ENCODE measurements at places on chromosomes 11 and 22.

DNA sequence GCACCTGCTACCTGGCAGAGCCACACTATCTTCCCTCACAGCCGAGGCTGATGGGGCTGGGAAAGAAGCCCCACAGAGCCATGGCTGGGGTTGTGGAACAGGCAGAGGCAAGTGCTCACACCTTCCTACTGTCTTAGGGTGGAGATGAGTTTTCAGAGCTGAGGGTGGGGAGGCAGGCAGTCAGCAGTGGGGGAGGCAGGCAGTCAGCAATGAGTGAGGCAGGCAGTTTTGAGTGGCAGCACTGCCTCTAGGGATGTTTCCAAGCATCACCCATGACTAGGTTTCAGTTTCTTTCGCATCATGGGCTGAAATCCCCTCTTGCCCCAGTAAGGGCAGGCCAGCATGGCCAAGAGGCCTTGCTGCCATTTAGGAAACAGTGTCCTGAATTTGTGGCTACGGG is 41.6 kb upstream of the NTM start:
- DNase-seq = no peak

GRCh38 chr11:95363164-95363563 is 132.2 kb upstream of the SESN3 start:
- no peak for DNase-seq

GRCh38 chr11:93192163-93192562 is 5.6 kb downstream of the SLC36A4 start:
- DNase-seq = no peak

DNA sequence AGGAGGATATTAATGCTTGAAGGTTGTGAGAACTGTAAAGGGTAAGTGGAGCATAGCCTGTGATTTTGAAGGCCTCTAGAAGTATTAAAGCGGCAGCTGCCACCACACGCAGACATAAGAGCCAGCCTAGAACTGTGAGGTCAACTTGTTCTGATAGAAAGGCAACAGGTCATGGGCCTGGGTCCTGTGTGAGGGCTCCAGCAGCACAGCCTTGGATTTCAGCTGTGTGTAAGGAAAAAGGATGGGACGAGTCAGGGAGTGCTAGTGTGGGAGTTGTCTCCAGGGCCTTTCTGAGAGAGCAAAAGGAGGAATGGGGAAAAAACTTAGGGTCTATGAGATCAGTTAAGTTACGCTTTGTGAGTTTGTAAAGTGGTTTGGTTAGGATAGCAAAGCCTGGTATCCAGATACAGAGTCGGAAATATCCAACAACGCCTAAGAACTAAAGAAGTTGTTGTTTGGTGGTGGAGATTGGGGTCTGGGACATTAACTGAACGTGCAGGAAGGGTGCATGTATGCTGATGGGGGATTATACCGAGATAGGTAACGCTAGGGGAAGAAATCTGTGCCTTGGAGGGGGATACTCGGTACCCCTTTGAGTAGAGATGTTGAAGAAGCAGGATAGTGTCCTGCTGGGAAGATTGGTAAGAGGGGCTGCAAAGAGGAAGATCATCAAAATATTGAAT is 17.4 kb upstream of the ANO1 start:
- DNase-seq = no peak

DNA sequence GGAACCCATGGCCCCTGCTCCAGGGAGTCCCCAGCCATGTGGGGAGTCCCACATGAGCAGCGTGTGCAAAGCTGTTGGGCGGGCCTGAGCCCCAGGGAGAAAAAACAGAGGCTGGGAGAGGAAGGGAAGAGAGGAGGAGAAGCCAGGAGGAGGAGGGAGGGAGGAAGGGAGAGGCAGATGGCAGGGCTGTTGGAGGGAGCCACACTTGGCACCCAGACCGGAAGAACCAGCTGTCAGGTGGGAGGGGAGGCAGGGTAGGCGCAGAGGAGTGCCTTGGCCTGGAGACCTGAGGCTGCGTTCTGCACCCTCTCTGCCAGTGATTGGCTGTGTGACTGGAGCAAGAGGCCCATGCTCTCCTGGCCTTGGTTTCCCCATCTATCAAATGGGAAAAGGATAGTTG is 6.7 kb downstream of the SYNGR1 start:
- DNase-seq = no peak

DNA sequence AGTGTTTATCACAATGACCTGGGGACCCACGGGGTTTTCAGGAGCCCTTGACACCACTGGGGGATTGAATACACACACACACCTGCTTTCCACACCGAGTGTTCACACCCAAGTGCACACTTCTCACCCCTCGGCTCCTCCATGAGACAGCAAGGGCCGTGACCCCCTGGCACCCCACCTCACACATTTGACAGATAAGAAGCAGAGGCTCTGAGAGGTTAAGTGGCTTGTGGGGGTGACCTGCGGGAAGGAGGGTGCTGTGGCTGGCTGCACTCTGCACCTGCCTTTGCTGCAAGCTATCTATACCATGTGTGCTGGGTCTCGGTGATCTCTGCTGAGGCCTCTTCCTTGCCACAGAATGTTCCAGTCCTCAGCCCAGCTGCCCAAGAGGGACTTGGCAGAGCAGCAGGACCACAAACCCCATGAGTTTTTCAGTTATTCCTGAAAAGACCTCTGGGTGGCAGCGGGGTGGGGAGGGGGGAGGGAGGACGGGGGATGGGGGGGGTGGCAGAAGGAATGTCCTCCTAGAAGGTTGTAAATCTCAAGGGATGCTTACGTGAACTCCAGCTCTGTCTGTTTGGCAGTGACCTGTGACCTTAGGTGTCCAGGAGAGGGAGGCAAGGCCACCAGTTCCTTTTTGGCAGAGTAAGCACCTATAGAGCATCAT is 47.9 kb upstream of the RFPL3 start:
- no peak for DNase-seq

DNA sequence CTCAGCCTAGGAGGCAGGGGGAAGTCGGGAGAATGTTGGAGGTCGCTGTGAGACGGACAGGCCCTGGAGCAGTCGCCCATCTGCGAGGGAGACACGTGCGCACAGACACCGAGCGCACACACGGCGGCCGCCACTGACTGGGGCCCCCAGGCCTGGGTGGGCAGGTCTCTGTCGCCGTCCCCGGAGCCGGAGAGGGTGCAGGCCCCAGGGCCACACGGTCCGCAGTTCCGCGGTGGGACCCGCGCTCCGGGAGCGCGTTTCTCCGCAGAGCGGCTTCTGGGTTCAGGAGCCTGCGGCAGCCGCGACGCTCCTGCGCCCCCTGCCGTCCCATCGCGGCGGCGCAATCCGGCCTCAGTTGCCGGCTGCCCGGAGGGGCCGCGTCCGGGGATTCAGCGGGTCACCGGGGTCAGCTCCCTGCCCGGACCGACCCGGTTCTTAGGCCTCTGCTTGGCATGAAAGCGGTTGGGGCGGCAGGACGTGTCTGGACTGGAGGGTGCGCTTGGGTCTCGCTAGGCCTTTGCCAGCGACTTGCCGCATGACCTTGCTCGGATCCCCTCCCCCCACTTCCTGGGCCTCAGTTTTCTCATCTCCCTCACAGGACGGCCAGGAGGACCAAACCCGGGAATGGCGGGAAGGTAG is 31.2 kb downstream of the PDE2A start:
- peak; percentile 84 for DNase-seq

DNA sequence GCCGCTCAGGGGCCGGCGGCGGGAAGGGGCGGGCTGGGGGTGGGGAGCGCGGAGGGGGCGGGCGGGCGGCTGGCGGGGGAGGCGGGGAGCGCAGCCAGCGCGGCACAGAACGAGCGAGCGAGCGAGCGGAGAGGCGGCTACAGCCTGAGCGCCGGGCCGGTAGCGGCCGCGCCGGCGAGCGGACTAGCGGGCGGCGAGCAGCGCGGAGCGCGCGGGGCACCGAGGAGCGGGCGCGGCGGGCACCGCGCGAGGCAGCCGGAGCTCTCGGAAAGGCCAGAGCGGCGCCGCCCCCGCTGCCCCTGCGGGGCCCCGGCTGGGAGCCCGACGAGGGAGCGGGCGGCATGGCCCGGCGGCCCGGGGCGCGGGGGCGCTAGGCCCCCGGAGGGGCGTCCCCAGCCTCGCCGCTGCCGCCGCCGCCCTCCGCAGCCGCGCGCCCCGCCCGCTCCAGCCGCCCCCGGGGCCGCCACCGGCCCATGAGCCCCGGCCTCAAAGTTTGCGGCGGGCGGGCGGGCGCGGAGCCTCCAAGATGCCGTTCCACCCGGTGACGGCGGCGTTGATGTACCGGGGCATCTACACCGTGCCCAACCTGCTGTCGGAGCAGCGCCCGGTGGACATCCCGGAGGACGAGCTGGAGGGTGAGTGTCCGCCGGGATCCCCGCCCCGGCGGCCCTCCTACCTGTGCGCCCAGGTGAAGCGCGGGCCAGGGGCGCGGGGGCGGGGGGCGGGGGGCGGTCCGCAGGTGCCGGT is at the start of gene CABP7:
Gene CABP7 (plus strand): TSS at position 105 of the 747 bp plus-strand sequence. CDS start 422 bp downstream, at position 527.
- no peak for DNase-seq

DNA sequence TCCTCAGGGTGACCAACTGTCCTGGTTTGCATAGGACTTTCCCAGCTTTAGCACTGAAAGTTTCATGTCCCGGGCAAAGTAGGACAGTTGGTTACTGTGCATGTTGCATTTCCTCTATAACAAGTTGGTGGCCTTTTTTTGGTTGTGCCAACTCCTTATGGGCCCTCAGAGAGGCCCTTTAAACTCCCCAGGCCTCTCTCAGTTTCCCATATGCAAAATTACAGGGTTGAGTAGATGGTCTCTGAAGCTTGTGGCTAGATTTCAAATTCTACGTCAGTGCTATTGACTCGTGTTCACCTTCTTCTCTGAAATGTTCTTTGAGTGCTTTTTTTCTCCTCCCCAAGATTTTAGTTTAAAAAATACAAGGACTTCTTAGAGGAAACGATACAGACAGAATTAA is 92.5 kb downstream of the MYO18B start:
- no peak for DNase-seq

DNA sequence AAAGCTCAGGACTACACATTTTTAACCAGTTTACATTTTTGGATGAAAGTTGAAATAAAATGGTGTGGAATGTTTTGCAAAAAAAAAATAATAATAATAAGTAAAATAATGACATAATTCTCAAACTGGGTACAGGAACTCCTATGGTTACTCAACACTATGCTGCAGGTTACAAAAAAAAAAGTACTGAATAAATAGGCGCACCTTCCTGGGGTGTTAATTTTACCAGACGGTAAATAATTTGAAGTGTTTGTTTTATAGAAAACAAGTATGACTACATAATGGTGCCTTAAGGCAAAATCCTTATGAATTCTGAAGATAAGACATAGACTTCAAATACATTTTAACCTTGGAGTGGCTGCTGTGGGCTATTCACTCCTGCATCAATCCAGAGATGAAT is 76.5 kb downstream of the RELT start:
- DNase-seq = no peak

Measured in H54 (cell line).